ENCODE measurements at places on chromosomes 3 and 15.

DNA sequence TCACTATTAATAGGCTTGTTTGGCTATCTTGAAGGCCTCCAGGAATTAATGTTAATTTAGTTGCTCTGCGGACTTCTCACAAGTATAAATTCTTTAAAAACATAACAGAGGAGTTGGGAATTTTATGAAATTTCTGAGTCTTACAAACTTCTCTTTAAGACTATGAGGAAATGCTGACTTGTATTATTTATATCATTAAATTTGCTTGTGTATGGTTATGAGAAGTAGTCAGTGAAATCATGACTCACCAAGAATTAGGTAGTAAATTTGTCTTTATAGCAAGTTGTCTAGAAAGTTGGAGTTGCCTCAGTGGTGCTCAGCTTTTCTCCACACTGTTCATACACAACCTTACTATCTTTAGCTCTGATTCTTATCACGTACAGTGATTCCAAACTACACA, 26.5 kb downstream of the PHLDB2 start:
- DNase-seq, result no peak

- no peak for DNase-seq
These were observed 37.9 kb downstream of the ESYT3 start for GRCh38 chr3:138472141-138472825.

DNA sequence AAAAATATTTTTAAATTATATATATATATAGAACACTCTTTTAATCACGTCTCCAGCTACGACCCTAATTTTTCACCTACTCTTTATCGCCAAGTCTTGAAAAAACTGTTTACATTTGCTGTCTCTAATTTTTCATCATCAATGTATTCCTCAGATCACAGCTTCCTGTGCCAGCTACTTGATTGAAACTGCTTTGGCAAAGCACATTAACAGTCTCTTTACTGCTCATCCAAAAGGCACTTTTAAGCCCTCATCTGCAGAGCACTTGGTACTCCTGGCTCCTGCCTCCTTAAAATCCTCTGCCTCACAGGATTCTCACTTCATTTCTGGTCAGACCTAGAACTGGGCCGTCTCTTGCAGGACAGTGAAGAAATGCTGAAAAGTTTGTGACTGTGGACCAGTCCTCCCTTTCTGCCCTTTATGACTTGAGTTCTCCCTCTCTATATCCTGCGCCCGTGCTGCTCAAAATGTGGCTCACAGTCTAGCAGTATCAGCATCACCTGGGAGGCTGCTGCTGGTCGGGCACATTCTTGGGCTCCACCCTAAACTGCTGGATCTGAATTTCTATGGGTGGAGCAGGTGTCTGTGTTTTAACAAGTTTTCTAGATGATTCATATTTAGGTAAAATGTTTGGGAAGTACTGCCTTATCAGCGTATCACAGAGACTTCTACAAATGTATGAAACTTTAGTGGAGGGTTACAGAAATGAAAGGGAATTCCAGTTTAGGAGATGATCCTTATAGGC, 196.8 kb downstream of the ADAMTSL3 start:
- no peak for DNase-seq

- DNase-seq, result no peak
These were observed 15.1 kb downstream of the PLSCR5 start for GRCh38 chr3:146589899-146590508.

GRCh38 chr3:32283304-32283703, 44.8 kb downstream of the CMTM8 start:
- DNase-seq, result no peak

GRCh38 chr15:29115093-29115991, 154.3 kb downstream of the NSMCE3 start:
- no peak for DNase-seq

- DNase-seq, result no peak
These were observed 120.0 kb upstream of the FRMD4B start for GRCh38 chr3:69505770-69506407.

DNA sequence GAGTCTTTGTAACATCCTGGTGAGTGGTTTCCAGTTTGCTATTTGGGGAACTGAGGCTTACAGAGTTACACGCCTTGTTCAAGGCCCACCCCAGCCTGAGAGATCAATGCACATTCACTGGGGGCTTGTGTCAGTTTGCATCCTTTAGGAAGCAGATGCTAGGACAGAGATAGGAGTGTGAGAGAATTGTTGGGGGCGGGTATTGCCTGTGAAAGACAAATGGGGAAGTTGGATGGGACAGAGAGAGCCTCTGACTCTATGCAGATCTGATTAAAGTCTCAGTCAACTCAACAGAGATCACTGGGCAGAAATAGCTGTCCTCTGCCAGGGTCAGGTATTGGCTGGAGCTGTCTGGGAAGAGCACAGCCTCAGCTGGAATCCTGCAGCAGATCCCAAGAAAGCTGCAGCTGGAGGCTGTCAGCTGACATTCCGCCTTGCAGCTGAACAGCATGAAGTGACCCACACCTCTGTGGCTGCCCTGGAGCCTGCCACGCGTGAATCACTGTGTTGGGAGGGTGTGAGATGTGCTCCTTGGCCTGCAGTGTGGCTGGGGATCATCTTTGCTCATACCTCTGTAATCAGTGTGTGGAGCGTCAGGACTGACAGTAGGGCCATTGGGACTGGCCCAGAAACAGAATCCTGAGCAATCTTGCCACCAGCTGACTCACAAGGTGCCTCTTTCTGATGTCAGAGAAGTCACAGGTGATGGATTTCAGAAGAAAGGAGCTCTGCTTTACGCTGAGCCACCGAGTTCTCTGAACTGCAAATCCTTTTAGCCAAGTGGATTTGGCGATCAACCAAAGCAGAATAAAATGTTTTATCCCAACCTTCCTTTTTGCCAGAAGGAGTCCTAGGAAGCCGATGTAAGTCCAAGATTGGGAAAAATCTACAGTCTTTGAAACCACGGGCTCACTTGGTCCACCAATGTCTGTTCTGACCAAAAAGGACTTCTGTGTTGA, 284.1 kb upstream of the LRRFIP2 start:
- no peak for DNase-seq

GRCh38 chr3:194732617-194733016, 46.9 kb downstream of the FAM43A start:
- DNase-seq, result no peak

- no peak for DNase-seq
These were observed 182.0 kb upstream of the BHLHE40 start for GRCh38 chr3:4797201-4797705.

DNA sequence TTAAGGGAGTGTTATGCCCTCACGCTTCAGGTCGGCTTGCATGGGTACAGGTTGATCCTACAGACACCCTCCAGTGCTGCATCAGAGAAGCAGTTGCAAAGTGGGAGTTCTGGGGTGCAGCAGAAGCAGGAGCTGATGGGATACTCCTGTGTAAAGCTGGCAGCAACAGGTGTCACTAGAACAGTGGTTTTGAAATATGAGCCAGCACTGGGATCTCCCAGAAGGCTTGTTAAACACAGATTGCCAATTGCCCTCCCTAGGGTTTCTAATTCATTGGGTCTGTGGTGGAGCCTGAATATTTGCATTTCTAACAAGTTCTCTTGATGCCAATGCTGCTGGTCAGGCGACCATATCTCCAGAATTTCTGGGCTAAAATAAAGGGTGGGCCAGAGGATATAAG, 350.4 kb downstream of the CLSTN2 start:
- DNase-seq, result no peak

DNA sequence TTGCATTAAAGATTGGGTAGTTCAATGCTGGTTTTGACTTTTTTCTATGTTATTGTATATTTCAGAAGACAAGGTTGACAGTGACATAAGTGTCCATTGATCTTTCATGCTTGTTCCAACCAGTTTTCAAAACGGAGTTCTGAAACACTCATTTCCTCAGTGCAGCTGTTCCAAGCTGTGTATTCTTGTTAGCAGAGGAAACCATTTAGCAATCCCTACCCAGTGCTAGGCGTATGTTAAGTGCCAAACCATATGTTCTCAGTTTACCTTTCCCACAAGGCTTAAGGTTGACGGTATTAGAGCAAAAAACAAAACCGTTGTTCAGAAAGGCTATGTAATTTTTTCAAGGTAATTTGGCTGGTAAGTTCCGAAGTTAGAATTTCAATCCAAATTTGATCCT, 9.1 kb downstream of the ATOSA start:
- DNase-seq, result no peak

DNA sequence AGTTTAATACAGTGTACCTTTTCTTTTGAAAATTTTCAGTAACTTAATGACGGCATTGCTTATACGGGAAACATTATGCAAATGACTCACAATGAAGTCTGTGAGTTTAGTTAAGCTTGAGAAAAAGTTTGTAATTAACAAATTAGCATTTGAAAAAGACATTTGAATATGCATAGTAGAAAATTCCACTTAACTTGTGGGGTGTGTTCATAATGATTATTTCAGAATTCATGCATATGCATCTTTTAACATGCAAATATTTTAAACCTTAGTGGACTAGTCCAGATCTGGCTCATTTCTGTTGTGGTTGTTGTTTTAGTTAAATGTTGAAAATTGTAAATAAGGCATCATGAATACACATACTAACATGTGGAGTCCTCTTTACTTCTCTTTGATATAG, 239.4 kb downstream of the ROBO2 start:
- DNase-seq, result no peak

DNA sequence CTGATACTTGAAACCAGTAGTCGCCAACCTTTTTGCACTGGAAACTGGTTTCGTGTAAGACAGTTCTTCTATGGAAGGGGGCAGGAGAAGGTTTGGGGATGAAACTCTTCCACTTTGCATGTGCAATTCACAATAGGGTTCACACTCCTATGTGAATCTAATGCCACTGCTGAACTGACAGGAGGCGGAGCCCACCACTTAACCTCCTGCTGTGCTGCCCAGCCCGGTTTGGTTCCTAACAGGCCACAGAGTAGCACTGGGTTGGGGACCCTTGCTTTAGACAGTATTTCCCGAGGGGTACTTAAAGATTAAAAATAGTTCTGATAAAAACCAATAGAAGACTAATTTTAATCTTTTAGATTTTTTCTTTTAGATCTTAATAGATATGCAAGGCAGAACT, 11.1 kb downstream of the TFG start:
- no peak for DNase-seq

GRCh38 chr15:67771189-67771800, 54.0 kb upstream of the SKOR1 start:
- DNase-seq, result no peak

DNA sequence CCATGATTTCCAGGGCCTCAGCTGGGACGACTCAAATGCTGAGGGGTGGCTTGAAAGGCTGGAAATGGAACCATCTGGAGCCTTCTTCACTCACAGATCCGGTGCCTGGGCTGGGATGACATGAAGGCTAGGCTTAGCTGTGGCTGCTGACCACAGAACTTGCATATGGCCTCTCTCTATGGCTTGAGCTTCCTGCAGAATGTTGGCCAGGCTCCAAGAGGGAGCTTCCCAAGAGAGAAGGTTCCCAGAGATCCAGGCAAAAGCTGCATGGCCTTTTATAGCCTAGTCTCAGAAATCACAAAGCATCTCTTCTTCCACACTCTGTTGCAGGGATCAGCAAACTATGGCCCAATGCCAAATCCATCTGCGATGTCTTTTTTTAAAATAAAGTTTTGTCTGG, 44.8 kb downstream of the GATM start:
- DNase-seq, result no peak

DNA sequence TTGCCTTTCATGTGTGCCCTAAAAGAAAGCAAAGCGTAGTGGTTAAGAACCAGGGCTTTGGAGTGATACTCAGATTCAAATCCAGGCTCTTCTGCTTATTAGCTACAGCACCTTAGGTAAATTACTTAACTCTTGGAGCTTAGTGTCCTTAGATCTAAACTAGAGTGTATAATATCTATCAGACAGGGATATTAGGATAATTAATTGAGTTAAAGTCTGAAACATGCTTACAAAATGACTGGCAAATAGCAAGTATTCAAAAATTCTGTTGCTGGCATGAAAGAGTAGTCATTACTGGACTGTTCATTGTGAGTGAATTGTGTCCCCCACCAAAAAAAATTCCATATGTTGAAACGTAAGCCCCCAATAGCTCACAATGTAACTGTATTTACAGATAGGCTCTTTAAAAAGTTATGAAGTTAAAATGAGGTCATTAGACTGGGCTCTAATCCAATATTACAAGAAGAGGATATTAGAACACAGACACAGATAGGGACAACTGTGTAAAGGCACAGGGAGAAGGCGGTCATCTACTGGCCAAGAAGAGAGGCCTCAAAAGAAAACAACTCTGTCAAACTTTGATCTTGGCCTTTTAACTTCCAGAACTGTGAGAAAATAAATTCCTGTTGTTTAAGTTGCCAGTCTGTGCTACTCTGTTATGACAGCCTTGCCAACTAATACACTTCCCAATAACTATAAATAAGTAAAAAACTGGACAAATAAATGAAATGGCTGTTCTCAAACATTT, 60.4 kb upstream of the LRRC3B start:
- DNase-seq, result no peak

DNA sequence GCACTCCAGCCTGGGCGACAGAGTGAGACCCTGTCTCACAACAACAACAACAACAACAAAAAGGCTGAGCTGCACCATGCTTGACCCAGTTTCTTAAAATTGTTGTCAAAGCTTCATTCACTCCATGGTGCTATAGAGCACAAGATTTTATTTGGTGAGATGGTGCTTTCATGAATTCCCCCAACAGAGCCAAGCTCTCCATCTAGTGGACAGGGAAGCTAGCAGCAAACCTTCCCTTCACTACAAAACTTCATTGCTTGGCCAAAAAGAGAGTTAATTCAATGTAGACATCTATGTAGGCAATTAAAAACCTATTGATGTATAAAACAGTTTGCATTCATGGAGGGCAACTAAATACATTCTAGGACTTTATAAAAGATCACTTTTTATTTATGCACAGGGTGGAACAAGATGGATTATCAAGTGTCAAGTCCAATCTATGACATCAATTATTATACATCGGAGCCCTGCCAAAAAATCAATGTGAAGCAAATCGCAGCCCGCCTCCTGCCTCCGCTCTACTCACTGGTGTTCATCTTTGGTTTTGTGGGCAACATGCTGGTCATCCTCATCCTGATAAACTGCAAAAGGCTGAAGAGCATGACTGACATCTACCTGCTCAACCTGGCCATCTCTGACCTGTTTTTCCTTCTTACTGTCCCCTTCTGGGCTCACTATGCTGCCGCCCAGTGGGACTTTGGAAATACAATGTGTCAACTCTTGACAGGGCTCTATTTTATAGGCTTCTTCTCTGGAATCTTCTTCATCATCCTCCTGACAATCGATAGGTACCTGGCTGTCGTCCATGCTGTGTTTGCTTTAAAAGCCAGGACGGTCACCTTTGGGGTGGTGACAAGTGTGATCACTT, 2.0 kb downstream of the CCR5 start:
- no peak for DNase-seq

- no peak for DNase-seq
These were observed 95.1 kb upstream of the LINGO1 start for GRCh38 chr15:77727635-77728304.
